ENCODE measurements at places on chromosomes 6 and 20. TPM values are rescaled to one million over a fixed set of nuclear protein-coding genes. Genes with fewer than 3 reads are reported as not detected.

Gene DCDC2
- total RNA-seq: not detected

Gene ZBTB2
- 18.6 TPM for total RNA-seq

Gene LY6G5B
- 28.0 TPM for total RNA-seq

Gene ENPP1
- 0.08 TPM for total RNA-seq

Gene MTRF1L
- 11.2 TPM for total RNA-seq

Gene CEP162
- total RNA-seq: 2.8 TPM

Measured in CD4-positive, alpha-beta T cell (primary cell).